ENCODE measurements at places on chromosomes 5 and 9.

GRCh38 chr5:147426640-147427327, 83.1 kb downstream of the DPYSL3 start:
- no peak for DNase-seq

DNA sequence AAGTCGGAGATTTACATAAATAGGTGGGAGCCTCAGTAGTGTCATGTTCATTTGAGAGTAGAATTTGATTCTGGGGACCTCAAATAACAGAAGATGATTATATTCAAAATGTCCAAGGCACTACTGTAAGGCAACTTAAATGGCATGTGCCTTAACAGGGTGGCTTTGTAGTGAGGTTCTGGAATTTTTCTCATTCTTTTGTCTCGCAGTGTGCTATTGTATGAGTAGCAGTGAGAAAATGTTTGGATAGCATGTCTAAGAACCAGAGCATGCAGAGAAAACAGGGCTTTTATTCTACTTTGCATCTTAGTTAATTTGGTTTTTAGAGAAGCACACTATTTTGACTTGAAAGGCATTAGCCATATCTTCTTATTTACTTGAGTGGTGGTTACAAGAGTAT, 25.0 kb downstream of the MAST4 start:
- DNase-seq, result peak; percentile 83

GRCh38 chr5:132483661-132484390, 6.7 kb downstream of the IRF1 start:
- no peak for DNase-seq

GRCh38 chr9:129237803-129238202, 59.7 kb upstream of the IER5L start:
- DNase-seq, result no peak

GRCh38 chr5:159313197-159313596, 17.1 kb downstream of the IL12B start:
- DNase-seq, result no peak

- no peak for DNase-seq
These were observed 1855.5 kb downstream of the MAT2B start for GRCh38 chr5:165360784-165361542.

- DNase-seq, result no peak
These were observed 13.6 kb downstream of the NR2F1-AS1 start for GRCh38 chr5:93567424-93567823.

DNA sequence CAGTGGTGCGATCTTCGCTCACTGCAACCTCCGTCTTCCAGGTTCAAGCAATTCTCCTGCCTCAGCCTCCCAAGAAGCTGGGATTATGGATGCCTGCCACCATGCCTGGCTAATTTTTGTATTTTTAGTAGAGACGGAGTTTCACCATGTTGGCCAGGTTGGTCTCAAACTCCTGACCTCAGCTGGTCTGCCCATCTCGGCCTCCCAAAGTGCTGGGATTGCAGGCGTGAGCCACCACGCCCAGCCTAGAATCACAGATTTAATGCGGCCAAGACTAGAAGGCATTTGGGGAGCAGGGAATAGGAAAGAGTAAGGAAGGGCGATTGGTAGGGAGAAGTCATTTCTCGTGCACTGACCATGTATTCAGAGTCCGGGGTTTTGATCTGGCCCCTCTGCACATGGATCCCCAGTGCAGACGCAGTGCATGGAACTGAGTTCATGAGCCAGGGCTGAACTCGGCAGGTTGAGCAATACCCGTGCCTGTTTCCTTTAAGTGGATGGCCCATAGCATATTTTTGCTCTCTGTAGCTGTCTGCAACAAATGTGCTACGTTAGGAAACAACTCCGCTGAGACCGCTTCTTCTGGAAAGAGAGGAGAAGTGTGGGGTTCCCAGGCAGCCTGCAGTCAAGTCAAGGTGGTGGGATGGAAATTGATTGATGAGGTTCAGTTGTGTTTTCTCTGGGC, 3.4 kb upstream of the HMCN2 start:
- DNase-seq, result no peak

- DNase-seq, result no peak
These were observed 225.7 kb downstream of the TLR4 start for GRCh38 chr9:117929868-117930267.

- DNase-seq, result no peak
These were observed 551 bp downstream of the N4BP3 start for GRCh38 chr5:178113841-178114324.

GRCh38 chr5:101338226-101338625, 435.1 kb upstream of the ST8SIA4 start:
- no peak for DNase-seq

DNA sequence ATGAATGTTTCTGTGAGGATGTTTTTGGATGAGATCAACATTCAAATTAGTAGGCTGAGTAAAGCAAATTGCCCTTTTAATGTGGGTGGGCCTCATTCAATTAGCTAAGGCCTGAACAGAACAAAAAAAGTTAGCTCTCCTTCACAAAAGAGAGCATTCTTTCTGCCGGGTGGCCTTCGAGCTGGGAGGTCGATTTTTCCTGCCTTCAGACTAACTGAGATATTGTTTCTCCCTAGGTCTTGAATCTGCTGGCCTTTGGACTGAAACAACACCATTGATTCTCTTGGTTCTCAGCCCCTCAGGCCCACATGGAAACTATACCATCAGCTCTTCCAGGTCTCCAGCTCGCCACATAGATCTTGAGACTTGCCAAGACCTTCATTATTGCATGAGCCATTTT, 29.1 kb upstream of the FREM1 start:
- DNase-seq, result no peak

DNA sequence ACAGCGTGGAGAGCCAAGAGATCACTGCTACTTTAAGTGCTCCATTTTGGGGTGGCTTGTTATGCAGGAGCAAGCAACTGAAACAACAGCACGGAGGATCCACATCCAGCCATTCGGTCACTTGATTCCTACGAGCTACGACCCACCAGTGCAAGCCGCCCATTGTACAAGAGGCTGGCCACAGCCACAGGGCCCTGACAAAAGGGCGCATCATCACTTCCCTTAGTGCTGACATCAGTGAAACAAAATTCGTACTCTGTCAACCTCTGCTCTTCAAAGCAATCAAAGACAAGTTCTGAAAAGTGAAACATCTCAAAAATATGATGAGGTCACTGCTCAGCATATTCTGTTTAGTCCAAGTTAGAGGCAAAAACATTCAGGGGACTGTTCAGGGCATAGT, 168.4 kb downstream of the GADD45G start:
- DNase-seq, result no peak

DNA sequence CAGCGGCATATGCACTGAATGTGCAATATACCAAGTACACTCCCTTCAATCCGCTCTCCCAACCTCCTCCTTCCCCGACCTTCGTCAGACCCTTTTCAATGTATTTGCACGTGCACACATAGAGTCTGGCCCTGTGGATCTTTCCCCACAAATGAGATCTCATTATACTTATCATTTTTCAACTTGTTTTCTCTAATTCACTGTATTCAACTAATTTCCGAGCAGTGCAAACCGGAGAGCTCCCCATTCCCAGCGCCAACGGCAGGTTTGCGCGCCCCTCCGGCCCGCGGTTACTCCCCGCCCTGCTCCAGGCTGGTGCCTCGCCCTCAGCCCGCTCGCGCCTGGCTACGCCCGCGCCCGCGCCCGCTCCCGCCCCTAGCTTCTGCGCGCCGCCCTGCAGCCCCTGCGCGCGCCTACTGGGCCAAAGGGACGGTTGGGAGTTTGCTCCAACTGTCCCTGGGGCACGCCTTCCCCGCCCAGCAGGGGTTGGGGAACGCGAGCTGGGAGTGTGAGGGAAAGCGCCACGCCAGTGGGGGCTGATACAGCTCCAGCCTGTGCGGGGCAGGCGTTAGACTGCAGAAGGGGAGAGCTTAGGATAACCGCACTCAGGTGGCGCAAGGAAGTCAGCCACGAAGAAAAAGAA, 3.3 kb upstream of the CDC20B start:
- peak; percentile 36 for DNase-seq

GRCh38 chr9:97740848-97741821, 44.0 kb upstream of the XPA start:
- DNase-seq, result peak; percentile 66

DNA sequence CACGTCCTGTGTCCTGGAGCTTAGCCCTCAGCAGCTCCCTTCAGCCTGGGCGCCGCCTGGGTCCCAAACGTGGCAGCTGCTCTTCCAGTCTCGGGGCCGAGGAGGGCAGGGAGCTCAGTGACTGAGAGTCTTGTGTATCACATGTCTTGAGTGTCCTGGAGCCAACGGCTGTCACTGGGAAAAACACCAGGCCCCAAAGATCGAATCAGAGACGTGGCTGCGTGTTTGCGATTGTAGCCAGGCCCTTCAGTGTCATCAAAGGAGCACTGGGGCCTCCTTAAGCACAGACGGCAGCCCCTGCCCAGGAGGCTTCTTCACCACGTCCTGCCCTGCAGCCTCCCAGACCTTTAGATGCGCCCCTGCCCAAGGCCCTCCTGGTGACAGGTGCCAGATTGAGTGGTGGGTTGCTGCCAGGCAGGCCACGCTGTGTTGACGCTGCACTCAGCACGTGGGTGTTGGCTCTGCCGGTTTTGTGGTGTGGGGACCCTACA, 5.7 kb upstream of the EXOC3 start:
- DNase-seq, result no peak

GRCh38 chr5:9498541-9499497, 47.1 kb downstream of the SEMA5A start:
- DNase-seq, result no peak

- DNase-seq, result no peak
These were observed 264.7 kb upstream of the NR4A3 start for GRCh38 chr9:99556998-99557397.

DNA sequence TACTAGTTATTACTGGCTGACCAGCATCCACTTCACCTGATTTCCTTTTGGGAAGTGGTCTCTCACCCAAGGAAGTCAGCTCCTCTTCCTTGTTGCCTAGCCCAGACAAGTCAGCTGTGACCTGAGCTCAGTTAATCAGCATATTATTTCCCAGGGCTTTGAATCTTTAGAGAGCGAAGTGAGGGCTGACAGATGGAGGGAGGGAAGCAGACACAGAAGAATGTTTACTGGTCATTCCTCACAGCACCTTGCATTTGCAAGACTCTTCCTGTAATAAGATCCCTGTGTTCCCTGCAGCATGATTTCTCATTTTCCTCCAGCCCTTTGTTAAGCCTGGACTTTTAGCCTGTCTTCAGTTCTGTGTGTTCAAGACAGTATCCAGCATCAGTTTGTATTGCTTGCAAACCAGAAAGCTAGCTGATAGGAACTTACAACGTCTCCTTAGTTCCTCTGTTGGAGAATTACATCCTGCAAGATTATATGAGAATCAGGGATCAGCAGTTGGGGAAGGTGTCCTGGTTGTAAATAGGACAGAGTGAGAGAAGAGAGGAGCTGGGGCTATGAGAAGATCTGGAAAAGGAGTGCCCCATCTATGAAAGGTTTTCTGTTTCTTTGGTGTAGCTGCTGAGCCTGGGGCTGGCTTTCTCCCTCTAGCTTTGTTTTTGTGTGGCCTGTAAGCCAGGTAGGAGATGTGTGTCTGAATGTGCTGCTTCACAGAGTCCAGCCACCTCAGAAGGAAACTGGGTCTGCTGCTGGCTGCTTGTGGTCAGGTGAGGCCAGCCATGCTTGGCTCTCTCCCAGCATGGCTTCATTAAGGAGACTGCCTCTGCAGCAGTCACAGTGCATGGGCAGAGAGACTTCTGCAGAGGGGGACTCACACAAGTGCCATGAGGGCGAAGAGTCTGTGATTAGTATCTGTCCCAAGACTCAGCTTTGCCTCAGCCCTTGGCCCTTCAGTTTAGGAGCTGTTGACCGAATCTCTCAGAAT, 50.3 kb downstream of the MAN2A1 start:
- peak; percentile 31 for DNase-seq

DNA sequence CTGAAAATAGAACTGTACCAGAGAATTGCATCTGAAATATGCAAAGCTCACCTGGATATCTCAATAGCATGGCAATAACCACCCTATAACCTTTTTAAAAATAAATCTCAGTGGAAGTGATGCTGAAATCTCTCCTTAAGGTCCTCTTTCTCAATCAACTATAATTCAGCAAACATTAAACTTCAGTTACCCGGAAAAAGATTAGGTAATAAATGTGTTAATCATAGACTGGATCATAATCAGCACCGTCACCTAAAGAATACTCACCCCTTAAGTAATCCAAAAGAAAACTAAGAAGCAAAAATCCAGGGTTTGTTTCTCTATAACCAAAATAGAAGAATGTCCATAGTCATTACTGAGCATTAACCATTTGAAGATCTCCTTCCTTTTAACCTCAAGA, 44.3 kb upstream of the DENND4C start:
- no peak for DNase-seq

DNA sequence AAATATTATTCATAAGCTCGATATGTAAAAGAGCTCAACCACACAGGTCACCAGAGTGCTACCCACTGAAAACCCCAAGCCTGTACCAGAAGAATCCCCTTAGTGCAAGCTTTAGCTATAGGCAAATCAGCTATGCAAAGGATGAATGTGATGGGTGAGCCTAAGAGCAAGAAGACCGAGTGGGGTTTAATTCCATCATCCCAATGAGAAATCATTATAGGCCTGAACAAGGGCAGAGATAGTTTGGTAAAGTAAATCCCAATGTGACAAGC, 21.8 kb downstream of the ELOVL7 start:
- no peak for DNase-seq

DNA sequence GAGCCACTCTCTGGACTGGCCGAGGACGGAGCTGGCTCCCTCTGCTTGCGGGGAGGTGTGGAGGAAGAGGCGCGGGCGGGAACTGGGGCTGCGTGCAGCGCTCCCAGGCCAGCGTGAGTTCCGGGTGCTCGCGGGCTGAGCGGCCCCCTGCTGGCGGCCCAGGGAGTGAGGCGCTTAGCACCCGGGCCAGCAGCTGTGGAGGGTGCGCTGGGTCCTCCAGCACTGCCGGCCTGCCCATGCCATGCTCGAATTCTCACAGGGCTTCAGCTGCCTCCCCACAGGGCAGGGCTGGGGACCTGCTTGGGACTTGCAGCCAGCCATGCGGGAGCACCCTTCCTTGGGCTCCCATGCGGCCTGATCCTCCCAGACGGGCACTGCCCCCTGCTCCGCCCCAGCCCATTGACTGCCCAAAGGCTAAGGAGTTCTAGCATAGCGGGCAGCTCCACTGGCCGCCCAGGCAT, 416.9 kb downstream of the MRPS30 start:
- DNase-seq, result no peak

DNA sequence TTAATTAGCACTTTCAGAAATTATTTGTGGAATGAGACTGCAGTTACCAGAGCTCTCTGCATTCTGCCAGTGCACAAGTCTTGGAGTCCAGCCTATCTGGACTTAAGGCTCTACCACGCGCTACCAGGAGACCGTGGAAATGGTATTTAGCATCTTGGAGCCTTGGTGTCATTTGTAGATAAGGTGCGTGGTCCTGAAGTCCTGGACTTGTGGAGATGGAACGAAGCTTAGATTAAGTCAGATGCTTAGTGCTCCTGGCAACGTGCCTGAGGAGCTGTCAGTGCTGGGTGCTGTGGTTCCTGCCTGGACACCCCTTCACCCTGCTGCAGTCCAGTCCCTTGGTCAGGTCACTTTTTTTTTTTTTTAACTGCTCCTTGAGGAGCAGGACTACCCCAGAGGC, 59.7 kb downstream of the RCL1 start:
- DNase-seq, result no peak

DNA sequence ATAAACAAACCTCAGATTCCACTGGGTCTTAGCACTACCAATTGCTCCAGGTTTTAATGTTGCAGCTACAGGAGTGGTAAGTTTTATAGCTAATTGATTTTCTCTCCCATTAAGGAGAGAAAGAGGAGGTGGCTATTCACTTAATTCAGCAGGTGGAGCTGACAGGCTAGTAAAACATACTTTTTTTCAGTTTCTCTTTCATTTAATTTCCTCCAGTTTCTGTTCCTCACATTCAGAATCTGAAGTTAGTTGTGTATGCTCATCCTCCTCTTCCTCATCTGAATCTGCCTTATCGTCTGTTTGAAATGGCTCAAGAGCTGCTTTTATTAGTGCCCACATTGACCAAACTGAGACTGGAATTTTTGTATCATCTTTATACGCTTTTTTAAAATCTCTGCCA, 98.0 kb downstream of the PLPPR1 start:
- no peak for DNase-seq
